Effector CD4-positive, alpha-beta T cell (primary cell): ENCODE measurements at places on chromosomes 13 and 19.

DNA sequence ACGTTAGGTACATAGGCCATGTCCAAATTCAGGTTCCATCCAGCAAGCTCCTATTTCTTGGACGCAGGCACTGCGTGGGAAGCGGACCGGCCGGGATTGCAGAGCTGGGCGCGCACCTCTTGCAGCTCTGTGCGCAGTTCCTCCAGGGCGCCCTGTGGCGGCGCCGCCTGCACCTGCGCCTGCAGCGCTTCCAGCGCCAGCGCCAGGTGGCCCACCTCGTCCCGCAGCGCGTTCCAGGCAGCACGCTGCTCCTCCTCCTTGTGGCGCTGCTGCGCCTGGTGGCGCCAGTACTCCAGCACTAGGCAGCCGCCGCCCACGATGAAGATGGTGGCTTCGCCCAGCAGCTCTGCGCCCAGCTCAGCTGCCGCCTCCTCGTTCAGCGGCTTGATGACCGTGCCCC is 31.1 kb downstream of the OPA3 start:
- DNase-seq = no peak

DNA sequence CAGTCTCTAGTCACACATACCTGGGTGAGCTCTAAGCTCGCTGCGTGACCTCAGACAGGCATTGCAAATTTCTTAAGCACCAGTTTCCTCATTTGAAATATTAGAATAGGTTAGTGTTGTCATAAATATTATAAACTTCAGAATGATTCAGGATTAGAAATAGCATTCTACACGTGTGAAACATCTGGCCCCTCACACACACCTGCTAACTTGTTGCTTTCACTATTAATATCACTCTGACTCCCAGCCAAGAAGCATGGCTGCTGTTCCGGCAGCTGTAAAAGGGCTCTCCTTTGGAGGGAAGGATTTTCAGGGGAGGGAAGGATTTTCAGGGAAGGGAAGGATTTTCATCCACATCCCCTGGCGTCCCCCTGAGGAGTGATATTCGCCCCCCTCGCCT is 161.3 kb upstream of the GPR12 start:
- no peak for DNase-seq

DNA sequence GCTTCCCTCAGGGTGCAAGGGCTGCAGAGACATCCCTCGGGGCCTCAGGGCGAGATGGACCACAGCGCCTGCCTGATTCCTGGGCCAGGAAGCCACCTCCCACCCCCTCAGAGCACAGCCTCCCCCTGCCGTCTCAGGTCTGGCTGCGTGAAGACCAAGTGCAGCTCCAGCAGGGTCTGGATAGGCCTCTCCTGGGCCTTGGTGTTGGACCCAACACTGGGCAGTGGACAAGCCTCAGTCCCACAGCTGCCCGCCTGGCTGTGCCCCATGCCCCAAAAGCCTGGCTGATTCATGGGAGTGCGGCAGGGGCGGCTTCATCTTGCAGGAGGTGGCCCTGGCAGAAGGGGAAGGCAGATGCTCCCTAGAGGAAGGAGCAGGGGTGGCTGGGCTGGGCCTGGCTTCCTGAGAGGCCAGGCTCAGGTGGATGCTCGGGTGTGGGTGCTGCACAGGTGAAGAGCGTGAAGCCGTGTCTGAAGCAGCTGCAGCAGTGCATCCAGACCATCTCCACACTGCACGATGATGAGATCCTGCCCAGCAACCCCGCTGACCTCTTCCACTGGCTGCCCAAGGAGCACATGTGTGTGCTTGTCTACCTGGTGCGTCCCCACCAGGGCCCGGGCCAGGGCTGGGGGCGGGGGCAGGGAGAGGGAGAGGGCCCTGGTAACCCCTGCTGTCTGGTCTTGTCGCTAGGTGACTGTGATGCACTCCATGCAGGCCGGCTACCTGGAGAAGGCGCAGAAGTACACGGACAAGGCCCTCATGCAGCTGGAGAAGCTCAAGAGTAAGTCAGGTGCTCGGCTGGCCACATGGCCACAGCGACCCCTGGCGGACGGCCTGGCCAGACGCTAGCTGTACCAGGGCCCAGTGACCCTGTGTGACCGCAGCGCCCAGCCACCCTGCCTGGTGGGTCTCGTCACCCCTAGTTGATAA is 21.7 kb downstream of the MAU2 start:
- DNase-seq = no peak

GRCh38 chr13:22944378-22944777 is 236.4 kb upstream of the SGCG start:
- DNase-seq = no peak

DNA sequence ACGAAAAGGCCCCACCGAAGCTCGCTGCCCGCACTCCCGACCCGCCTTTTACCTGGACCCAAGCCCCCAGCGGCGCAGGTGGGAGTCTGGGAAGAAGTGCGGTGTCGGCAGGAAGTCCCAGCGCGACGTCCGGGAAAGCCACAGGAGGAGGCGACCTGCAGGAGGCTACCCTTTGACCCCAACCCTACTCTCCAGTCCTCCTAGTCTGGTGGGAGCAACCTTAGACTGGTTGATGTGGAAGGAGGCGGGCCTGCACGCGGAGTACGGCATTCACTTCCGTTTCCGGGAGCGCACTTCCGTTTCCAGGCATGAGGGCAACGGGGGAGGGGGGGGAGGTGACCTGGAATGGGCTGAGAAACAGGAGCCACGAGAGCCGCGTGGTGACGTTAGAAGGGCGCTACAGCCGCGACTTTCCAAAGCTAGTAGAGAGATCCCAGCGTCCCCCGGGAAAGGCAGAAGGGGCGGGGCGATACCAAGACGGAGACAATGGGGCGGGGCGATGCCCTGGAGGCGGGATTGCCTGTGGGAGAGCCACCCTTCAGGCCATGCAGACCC is 28.5 kb downstream of the ZNF266 start:
- no peak for DNase-seq

DNA sequence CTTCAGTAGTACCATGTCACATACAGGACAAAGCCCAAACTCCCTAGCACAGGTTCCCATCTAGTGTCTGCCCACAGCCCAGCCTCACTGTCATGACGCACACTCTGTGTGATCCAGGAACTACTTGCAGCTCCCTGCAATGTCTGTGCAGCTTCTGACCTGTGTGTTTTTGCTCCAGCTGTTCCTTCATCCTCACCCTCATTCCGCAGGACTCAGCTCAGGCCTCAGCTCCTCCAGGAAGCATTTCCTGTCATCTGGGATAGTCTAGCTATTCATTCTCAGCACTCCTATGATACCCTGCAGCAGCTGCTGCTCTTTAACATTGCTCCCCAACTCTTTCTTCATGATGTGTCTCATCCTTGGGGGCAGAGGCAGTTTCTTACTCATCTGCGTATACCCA is 56.1 kb downstream of the ENOX1 start:
- no peak for DNase-seq

DNA sequence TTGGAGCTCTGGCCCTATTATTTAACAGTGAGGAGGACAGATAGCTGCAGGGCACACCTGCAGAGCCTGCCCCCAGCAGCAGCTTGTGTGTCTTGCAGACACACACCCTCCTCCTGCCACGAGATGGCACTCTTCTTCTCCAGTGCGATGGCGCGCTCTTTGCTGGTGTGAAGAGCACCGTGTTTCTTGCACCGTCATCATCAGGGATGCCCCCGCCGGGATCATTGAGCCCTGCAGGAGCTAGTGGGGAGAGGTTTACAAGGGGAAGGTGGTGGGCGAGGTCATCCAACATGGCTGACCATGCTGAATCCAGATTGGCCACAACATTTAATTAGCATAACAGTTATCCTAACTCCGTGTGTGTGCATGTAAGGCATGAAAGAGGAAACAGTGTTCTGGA is 105.6 kb downstream of the RAB20 start:
- DNase-seq = peak; percentile 36

GRCh38 chr19:50739914-50740426 is 16.8 kb downstream of the CLEC11A start:
- DNase-seq = no peak

- DNase-seq = no peak
Measured at GRCh38 chr13:78593652-78594455, 9.5 kb downstream of the POU4F1 start.

GRCh38 chr13:39132286-39133230 is 94.3 kb downstream of the NHLRC3 start:
- DNase-seq = no peak

DNA sequence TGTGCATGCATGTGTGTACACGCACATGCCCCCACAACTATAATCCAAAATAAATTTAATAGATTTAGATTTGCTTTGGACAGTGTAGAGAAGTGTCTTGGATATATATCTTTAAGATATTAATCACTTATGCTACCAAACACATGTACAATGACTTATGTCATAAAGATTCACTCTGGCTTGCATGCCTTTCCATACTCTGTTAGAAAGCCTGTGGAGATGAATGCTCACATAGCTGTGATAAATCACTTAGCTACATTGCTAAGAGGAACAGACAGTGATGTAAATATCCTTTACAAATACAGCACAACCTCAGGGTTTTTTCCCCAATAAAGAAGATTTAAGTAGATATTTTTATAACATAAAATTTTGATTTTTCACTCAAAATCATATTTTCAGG is 2484.8 kb upstream of the PCDH20 start:
- no peak for DNase-seq

- no peak for DNase-seq
Measured at GRCh38 chr13:31982124-31982523, 49.5 kb upstream of the FRY start.

DNA sequence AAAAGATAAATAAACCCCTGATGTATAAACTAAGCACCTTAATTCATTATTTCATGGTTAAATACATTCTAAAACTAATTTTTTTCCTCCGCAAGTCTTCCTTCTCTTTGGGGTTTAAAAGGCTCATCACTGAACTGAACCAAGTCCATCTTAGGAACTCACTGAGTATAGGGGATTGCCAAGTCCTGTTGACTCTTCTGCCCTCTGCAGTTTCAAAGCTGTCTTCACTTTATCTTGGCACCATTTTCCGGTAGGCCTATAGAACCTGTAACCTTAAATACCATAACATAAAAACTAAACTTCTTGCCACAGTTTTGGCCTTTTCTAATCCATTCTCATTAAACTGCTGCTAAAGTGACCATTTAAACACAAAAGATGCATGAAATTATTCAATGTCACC is 66.5 kb upstream of the USPL1 start:
- no peak for DNase-seq

DNA sequence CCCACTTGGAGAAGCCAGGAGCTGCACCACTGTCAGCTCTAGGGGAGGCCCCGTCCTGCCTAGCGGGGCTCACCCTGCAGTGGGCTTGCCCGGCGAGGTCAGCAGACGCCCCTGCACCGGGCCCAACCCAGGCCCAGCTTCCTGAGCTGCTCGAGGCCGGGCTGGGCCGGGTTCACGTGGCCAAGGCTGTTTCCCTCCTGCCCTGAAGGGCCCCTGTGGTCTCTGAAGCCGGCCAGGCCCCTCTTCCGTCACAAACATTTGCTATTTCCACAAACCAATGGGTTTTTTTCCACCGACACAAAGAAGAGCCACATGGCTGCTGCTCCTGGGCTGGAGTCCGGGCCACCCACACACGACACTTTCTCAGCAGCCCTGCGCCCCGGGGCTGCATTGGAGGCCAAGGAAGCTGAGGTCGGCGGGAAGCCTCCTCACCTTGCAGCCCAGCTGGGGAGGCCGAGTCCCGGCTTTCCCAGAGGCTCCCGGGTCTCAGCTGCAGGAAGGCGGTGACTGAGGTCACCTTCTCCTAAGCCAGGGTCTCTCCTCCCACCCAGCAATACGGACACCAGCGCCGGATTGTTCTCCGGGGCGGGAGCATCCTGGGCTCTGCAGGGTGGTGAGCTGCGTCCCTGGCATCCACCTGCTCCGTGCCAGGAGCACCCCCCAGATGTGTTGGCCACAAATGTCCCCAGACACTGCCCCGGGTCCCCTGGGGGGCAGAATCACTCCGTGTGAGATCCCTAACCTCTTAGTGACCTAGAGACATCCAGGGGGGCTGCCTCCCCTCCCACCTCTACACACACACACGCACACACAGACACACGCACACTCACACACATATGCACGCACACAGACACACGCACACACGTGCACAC is 80.5 kb downstream of the GADD45B start:
- no peak for DNase-seq

DNA sequence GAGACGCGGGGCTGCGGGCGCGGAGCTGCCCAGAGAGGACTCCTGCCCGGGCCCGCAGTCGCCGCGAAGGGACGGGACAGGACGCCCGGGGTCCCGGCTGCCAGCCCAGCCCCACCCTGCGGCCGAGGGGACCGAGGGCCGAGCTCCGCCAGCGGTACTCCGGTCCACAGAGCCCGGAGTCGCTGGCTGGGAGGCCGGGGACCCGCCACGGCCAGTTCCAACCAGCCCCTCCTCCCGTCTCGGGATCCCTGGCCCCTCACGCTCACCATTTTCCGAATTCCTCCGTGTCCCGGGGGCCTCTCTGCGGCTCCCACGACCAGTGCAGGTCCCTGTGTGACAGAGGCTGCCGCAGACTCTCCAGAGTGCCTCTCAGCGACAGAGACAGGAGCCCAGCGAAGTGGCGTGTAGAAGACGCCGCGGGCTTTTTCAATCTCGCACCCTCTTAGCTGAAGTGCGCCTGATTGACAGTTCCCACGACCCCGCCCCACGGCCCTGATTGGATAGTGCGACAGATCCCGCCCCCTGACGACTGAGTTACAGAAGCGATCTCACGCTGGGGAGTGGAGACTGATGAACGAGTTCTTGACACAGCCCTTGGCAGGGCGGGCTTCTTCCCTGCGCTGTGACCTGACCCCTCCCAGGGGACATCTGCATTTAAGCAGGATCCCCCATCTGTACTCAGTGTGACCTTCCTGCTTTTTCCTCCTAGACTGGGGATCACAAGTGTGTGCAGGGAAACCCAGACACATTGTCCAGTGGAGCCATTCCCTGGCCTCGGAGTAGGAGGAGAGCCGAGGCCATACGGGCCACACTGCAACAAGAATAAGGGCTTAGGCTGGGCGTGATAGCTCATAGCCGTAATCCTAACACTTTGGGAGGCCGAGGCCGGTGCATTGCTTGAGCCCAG is 44.0 kb downstream of the ZNF823 start:
- DNase-seq = peak; percentile 54

DNA sequence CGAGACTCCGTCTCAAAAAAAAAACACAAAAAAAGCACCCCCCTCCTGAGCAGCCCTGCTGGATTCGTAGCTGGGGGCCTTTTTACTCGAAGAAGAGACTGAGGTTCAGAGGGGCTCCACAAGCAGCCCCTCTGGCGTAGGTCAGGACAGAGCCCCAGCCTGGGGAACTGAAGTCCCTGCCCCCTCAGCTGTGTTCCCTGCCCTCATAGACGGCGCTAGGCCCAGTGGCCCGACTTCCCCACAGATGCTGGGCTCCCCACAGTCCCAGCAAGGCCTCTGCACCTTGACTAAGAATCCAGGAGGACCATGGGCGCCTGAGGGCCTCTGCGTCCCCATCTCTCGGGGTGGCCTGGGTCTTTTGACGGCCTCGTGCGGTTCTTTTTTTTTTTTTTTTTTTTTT is 1.1 kb upstream of the MISP start:
- no peak for DNase-seq

- DNase-seq = no peak
Measured at GRCh38 chr19:1648920-1649541, 3.4 kb downstream of the TCF3 start.

DNA sequence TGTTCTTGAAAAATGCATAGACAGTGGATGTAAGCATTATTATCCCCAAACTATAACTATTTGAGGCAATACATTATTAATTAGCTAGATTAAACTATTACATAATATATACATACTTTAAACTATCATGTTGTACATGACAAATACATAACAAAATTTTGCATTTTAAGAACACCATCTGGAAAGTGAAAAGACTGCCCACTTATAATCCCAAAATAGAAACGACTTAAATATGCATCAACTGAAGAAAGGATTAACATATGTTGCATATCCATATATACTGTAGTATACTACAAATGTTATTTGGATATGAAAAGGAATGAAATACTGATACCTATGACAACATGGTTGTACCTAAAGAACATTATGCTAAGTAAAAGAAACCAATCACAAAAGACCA is 700.8 kb upstream of the SPRY2 start:
- no peak for DNase-seq

GRCh38 chr13:49213539-49213938 is 6.6 kb upstream of the MLNR start:
- no peak for DNase-seq
